RPMI7951 (cell line): ENCODE measurements at places on chromosomes 2 and 18.

- DNase-seq, result no peak
Observed at GRCh38 chr2:152693033-152693432, 24.2 kb downstream of the PRPF40A start.

- DNase-seq, result peak; percentile 67
Observed at GRCh38 chr2:42493468-42494354, at the start of gene KCNG3. Gene KCNG3 (minus strand): TSS chr2:42493982. CDS start chr2:42493501, 481 bp downstream.

GRCh38 chr18:55381277-55381676 lies 206.7 kb downstream of the TCF4 start:
- peak; percentile 83 for DNase-seq

GRCh38 chr2:235113854-235114253 lies 162.0 kb downstream of the SH3BP4 start:
- no peak for DNase-seq

DNA sequence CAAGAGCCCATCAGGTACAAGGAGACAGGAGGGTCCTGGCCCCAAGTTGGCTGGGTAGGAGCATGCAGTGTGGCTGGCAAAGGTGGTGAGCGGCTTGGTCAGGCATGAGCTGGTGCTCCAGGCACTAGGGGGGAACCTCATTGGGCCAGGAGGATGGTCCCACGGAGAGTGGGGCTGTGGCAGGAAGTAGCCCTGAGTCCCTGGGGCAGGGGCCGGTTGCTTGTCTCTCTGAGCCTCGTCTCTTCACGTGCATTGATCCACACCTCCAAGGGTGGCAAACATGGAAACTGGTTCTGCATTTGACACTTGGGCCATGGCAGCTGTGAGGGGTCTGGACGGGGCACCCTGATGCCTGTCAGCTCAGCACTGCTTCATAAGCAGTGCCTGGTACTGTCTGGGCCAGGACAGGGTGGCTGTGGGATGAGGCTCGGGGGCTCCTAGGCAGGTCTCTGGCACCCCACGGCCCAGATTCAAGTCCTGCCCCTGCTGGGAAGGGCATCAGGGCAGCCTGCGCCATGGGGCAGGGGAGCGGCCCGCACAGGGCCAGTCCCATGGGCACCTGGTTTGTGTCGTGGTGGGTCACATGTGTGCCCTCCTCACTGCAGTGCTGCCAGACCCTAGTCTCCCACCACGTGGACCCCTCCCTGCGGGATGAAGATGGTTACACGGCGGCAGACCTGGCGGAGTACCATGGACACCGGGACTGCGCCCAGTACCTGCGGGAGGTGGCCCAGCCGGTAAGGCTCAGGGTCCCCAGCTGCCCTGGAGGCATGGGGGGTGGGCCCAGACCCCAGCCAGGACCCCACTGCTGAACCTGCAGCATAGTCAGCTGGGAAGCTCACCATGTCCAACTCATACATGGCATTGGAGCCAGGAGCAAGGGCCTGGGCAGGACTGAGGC lies 16.4 kb downstream of the ESPNL start:
- DNase-seq, result no peak

GRCh38 chr2:216538538-216538937 lies 39.9 kb downstream of the RPL37A start:
- DNase-seq, result no peak
